Astrocyte (in vitro differentiated cells and primary cell): ENCODE measurements at places on chromosomes 4 and X. TPM values are rescaled to one million over a fixed set of nuclear protein-coding genes. Genes with fewer than 3 reads are reported as not detected.

DNA sequence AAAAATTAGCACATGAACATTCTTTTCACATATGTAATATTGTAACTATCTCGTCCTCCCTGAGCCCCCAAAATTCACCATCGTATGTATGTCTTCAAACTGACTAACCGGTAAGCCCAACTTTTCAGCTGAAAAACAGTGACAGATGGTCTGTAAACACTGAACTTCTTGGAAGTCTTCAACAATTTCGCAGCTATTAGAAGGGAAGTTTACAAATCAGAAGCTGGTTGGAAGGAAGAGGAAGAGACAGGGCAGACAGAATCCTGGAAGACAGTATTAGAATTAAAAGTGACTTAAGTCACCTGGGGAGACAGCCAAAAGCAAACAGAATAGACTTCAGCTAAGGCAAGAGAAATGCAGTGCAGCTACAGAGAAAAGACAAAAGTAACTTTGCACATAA, 858.4 kb downstream of the ADGRL3 start:
- DNase-seq: no peak

The BMPR1B gene
- 12.1 and 14.1 TPM in 2 replicates for total RNA-seq

- DNase-seq: no peak
Measured at GRCh38 chr4:6788123-6788522, 5.6 kb downstream of the KIAA0232 start.

- no peak for DNase-seq
Measured at GRCh38 chrX:50157545-50158135, 43.2 kb downstream of the AKAP4 start.

The FANCB gene
- total RNA-seq: 1.9 and 2.8 TPM in 2 replicates

GRCh38 chr4:95580226-95580625, 31.5 kb upstream of the UNC5C start:
- no peak for DNase-seq

DNA sequence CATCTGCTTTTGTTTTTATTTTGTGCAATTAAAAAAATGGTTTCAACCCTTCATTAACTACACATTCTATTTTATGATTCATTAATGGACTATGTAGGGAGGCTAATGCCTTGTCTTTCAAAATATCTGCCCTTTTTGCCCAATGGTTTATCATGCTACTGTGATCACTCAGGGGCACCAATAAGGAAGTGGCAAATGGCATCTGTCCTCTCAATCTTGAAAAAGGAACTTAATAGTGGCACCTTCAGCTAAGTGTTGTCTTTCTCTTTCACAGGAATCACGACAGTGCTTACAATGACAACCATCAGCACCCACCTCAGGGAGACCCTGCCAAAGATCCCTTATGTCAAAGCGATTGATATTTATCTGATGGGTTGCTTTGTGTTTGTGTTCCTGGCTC, 57.1 kb downstream of the COMMD8 start:
- no peak for DNase-seq

GRCh38 chrX:447052-447451, 60.3 kb upstream of the PPP2R3B start:
- DNase-seq: no peak

GRCh38 chrX:124098089-124098488, 136.6 kb downstream of the STAG2 start:
- DNase-seq: peak; percentile 24

- no peak for DNase-seq
Measured at GRCh38 chr4:187995322-187996207, at the start of gene ZFP42. Gene ZFP42 (plus strand): TSS chr4:187995771. CDS start chr4:188002808, 7,037 bp downstream.

GRCh38 chrX:152451731-152451980, 541 bp upstream of the GABRA3 start:
- no peak for DNase-seq

- DNase-seq: no peak
Measured at GRCh38 chrX:16745659-16746058, 26.2 kb downstream of the SYAP1 start.

The IL13RA2 gene
- not detected in 2 replicates for total RNA-seq

- no peak for DNase-seq
Measured at GRCh38 chr4:148332486-148332885, 109.7 kb downstream of the NR3C2 start.

GRCh38 chr4:123398066-123398852, 1.7 kb downstream of the SPRY1 start:
- peak; percentile 29 for DNase-seq

- peak; percentile 14 for DNase-seq
Measured at GRCh38 chrX:138519296-138519695, 192.2 kb downstream of the FGF13 start.

- peak; percentile 62 for DNase-seq
Measured at GRCh38 chr4:159487284-159487747, 384.4 kb downstream of the RAPGEF2 start.
